ENCODE measurements at places on chromosomes 3 and 15.

GRCh38 chr3:119187266-119187665 is 13.9 kb downstream of the UPK1B start:
- DNase-seq, result no peak

GRCh38 chr3:42148982-42149432 is 57.9 kb downstream of the TRAK1 start:
- no peak for DNase-seq

DNA sequence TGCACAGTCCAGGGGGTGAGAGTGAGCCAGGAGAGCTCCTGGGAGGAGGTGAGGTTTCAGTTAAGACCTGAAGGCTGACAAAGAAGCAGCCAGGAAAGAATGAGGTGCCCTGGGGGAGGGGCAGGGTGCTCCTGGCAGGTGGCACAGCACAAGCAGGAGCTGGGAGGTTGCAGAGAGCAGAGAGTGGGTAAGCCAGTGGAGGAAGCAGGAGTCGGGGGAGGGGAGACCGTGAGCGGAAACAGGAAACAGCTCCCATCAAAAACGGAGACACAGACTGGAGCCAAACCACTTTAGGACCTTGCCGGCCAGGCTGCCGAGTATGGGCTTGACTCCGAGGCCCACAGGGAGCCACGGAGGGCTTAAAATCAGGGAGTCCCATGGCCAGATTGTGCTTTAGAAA is 12.1 kb upstream of the FBLN2 start:
- DNase-seq, result peak; percentile 25

- no peak for DNase-seq
These were observed 743.8 kb upstream of the GBE1 start for GRCh38 chr3:82505079-82505756.

DNA sequence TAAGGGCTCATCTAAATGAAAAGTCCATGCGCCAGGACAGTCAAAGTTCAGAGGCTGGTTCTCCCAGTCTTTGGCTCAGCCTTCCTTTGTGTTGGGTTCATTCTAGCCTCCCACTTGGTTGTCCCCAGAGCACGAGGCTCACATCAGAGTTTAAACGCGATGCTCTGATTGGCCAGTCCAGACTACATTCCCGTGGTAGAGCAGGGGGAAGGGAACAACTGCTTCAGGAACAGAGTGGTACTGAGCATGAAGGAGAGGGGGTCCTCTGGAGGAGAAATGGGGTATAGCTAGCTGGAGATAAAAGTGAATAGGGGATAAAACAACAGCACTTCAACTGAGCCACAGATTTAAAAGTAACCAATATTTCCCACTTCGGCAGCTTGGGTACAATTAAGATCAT is 32.2 kb downstream of the ANAPC13 start:
- no peak for DNase-seq

GRCh38 chr15:70418943-70419342 is 321.2 kb upstream of the TLE3 start:
- DNase-seq, result no peak

DNA sequence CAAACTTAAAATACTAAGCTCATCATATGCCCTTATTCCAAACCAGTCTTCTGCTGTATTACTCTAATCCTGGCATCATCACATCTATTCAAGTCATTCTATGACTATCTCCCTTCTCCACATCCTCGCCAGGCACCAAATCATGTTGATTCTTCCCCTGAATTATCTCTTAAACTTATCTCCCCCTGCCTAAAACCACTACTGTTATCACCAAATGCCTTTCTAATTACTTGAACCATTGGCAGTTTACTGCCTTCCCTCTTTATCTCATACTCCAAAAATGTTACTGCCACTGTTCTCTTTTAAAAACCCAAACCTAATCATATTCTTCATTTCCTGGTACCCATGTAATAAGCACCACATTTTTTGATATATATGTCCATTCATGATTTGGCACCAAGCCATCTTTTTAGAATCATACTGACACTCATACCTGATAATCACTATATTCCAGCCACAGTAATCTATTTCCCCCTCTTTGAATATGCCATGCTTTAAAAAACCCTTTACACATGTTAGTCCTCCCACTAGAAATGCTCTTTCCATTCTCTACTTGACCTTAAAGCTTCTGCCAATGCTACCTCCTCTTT is 126.8 kb downstream of the PEAK1 start:
- peak; percentile 72 for DNase-seq

- no peak for DNase-seq
These were observed 161.2 kb upstream of the ABI3BP start for GRCh38 chr3:101154401-101154800.

- no peak for DNase-seq
These were observed 843.9 kb upstream of the DPPA4 start for GRCh38 chr3:110181226-110181625.

DNA sequence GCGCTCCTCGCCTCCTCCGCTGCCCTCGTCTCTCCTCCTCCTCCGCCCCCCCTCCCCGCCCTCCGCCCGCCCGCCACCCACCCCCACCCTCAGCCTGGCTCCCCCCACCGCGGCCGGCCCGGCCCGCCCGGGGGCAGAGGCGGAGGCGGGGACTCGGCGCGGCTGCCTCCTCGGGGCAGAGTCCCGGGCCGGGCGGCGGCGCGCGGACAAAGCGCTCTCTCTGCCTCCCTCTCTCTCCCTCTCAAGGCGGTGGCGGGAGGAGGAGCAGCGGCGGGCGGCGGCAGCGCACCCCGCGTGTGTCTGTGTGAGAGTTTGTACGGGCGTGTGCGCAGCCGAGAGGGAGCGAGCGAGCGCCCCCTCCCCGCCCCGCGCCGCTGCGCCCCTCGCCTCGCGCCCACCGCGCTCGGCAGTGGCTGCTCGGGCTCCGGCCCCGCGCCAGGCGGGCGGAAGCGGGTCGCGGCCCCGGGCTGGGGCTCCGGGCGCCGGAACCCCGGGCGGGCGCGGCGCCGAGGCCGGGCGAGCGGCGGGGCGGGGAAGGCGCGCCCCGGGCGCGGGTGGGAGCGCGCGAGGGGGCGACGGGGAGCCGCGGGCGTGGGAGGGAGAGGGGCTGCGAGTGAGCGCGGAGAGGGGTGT is at the start of gene IGF2BP2:
IGF2BP2 (minus strand) TSS at position 37 of the 633 bp plus-strand sequence. CDS start 82 bp downstream, outside the sequence.
- DNase-seq, result peak; percentile 85

DNA sequence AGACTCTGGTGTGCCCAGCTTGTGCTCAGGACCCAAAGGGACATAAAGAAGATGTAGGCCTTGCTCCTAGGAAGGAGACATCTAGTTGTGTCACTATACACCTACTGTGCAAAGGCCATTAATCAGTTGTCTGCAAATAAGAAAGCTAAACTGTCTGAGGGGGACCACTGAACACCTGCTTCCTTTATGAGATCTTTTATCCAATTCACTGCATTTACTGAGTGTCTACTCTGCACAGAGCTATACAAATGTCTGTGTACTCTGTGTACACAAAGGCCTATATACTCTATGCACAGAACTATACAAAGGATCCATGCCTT is 124.8 kb downstream of the CTNNB1 start:
- no peak for DNase-seq

GRCh38 chr3:150771600-150771999 is 8.6 kb upstream of the SIAH2 start:
- DNase-seq, result no peak

- no peak for DNase-seq
These were observed 291.3 kb downstream of the OXSM start for GRCh38 chr3:26081166-26081565.

GRCh38 chr15:52496776-52497470 is 31.8 kb downstream of the MYO5A start:
- DNase-seq, result no peak

GRCh38 chr3:41394896-41395295 is 195.6 kb downstream of the CTNNB1 start:
- DNase-seq, result no peak

DNA sequence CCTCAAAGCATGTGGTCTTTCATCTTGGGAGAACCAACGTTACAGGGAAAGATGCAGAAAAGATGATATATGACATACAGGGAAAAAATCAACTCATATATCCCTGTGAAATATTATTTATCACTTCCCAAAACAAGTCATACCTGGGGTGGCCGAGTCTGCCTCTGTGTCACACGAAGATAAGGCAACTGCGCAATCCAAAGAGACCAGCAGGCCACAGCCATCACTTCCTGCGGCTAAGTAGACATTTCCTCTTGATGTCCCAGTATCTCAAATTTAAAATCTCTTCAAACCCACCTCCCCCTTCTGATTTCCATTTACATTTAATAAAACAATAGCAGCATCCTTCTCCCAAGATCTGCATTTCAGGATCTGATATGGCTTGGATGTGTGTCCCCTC is 71.5 kb downstream of the IGF2BP2 start:
- DNase-seq, result peak; percentile 67

- no peak for DNase-seq
These were observed 2.9 kb downstream of the ADPRH start for GRCh38 chr3:119582178-119582577.

DNA sequence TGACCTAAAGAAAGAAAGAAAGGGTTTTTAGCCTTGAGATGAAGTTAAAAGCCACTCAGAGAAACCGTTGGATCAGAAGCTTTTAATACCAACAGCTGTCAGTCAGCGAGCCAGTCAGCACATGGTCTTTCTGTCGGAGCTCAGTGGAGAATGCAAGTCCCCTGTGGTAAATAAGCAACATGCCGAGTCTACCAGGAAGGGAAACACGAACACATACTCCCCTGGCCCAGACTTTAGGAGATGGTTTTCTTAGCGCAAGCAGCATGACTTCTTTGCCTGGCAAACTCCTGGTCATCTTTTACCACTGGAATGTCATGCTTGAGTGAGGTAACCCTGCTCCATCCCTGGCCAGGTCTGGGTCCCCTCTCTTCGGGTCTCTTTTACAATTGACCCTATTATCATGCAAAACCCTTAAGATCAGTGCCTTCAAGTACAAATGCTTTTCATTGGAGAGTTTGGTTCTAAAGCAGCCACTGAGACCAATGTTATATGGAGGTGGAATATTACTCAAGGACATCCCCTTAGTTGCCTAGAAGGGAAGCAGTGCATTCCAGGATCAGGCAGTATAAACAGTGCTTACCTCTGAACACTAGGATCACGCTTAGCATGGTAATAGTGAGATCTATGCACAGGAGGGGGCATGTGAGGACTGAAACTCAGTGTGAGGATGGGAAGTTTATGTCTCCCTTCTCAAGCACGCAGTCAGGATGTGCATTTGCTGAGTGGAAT is 28.2 kb downstream of the SLCO3A1 start:
- DNase-seq, result no peak

DNA sequence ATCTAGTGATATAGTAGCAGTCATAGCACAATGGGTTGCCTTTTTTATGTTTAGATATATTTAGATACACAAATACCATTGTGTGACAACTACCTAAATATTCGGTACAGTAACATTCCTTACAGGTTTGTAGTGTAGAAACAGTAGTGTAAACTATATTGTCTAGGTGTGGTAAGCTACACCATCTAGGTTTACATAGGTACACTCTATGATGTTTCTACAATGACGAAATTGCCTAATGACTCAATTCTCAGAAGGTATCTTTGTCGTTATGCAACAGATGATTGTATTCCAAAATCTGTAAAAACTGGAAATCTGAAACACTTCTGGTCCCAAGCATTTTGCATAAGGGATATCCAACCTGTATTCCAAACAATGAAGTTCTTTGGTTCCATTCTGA is 24.3 kb downstream of the PLOD2 start:
- DNase-seq, result no peak

GRCh38 chr15:98700519-98700918 is 52.2 kb downstream of the IGF1R start:
- DNase-seq, result no peak

DNA sequence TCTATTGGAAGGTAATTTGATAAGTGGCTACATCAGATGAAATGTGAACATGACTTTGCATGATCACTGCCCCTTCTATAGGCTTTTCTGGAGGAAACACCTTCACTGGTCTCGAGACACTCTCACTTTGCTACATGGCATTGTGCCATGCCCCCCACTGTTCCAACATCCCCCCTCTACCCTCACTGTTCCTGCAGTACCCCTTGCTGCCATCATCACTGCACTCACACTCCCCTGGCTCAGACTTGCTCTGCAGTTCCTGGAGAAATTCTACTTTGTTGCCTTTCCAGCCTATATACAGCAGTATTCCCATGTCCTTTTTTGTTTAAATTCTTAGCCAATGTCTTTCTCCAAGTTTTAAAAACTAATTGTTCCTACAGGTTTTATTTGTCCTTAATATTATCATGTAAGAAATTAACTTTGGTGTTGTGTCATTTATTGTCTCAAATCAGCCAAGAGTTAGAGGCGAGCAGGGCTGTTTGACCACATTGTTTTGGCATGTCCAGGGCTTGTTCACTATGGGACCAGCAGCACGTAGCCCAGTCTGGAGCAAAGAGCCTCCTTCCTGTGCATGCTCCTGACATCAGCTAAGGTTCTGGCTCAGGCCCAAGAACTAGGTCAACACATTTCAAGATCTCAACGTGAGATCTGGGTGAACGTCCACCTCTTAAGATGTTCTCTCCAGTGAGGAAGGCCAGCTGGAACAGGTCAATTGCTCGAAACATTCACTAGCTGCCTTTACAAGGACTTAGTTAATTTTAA is 246.4 kb downstream of the SLC9A9 start:
- no peak for DNase-seq

DNA sequence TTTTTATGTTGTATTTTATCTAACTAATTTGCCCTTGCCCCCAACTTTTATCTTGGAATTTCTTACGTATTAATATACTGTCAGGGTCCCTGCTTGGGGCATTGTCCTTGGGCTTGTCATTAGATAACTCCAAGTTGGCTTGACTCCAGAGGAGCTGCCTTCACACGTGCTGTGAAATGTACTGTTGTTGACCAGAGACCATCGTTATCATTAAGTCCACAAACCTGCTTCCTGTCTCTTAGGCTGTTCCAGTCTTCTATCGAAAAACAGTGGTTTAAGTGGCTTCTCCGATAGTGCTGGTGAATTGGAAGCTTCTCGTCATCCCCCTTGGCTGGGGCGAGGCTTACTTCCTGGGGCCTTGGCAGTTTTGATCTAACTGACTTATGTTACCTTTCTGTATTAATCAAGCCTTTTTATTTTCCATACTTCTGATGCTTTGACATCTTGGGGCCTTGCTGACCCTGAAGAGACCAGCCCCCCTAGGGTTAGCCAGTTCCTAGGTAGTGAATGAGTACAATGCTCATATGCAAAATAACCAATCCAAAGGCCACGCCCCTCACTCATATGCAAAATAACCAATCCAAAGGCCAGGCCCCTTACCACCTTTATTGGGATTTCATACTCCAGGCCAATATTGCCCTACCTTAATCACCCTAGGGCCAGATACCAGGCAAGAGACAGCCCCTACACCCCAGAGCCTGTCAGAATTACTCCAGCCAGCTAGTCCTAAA is 164.5 kb downstream of the IGF1R start:
- DNase-seq, result peak; percentile 96

- no peak for DNase-seq
These were observed 226.3 kb downstream of the MCTP2 start for GRCh38 chr15:94457661-94458060.

DNA sequence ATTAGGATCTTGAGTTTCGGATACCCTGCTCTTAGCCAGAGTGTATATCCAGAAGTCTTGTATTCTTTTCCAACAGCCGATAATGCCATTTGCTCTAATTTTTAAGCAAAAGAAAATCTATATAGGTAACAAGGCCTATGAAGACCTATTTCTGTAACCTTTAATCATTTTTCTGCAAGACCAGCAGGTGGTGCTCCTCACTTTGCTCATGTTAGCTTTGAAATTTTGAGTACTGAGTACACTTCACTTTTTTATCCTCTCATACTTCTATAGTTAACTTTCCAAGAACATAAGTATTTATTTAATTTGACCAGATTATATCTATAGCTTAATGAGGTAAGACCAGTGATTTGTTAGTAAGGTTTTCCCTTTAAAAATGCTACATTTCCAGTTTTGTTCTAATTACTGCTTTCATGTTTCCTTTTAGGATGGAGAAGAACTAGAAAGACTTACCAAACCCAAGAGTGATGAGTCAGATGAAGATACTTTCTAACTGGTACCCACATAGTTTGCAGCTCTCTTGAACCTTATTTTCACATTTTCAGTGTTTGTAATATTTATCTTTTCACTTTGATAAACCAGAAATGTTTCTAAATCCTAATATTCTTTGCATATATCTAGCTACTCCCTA is 20.5 kb downstream of the SLC35A5 start:
- DNase-seq, result peak; percentile 69
